Ovary (tissue), 10 donors: ENCODE measurements at places on chromosomes 2 and 18. TPM values are rescaled to one million over a fixed set of nuclear protein-coding genes. Genes with fewer than 3 reads are reported as not detected.

DNA sequence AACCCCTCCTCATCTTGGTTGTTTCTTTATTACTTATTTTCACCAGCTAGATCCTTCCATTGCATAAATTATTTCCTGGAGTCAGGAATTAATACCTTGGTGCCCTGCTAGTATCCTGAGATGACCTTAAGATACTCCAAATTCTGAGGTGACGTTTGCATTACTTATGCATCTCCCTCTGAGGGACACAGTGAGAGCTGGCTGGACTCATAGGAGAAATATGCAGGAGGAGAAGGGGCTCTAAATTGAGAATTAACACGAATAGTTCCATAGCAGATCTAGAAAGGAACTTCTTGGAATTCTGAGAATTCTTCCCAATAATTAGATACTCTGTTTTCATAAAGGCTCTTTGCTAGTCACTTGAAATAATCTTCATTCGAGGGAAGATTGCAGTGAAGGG lies 310.6 kb upstream of the ZEB2 start:
- no peaks in the 10 kb centered on the region for H3K27me3 ChIP-seq
- DNase-seq: no peak
- H3K4me1 ChIP-seq: peaks cover 2% of the 10 kb centered on the region
- H3K27ac ChIP-seq: no peak overlapping the region
- no peak overlapping the region for H3K4me3 ChIP-seq
- H3K36me3 ChIP-seq: no peaks in the 10 kb centered on the region

DNA sequence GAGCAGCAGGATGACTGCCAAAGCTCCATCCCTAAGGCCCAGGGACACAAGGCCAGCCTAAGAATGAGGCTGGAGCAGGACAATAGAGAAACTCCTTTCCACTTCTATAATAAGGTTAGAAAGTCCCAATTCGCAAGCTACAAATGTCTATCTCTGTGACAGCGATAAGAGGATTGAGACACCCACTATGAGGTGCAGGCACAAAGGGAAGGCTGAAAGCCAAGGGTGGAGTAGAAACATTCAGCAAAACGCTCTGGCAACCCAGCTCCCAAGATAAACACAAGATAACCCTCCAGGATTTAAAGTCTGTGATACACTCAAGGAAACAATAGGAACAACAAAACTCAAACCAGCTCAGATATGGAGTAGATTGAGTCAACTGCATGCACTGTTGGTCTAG lies 418.0 kb upstream of the UBE2E3 start:
- no peaks in the 10 kb centered on the region for H3K36me3 ChIP-seq
- no peaks in the 10 kb centered on the region for H3K4me1 ChIP-seq
- H3K27me3 ChIP-seq: no peaks in the 10 kb centered on the region
- no peak overlapping the region for H3K4me3 ChIP-seq

- H3K4me3 ChIP-seq: no peak overlapping the region
- no peaks in the 10 kb centered on the region for H3K27me3 ChIP-seq
- no peaks in the 10 kb centered on the region for H3K4me1 ChIP-seq
- H3K36me3 ChIP-seq: no peaks in the 10 kb centered on the region
- no peak overlapping the region for H3K27ac ChIP-seq
- no peak for DNase-seq
Observed at GRCh38 chr18:80204142-80204541, 43.2 kb downstream of the PARD6G start.

DNA sequence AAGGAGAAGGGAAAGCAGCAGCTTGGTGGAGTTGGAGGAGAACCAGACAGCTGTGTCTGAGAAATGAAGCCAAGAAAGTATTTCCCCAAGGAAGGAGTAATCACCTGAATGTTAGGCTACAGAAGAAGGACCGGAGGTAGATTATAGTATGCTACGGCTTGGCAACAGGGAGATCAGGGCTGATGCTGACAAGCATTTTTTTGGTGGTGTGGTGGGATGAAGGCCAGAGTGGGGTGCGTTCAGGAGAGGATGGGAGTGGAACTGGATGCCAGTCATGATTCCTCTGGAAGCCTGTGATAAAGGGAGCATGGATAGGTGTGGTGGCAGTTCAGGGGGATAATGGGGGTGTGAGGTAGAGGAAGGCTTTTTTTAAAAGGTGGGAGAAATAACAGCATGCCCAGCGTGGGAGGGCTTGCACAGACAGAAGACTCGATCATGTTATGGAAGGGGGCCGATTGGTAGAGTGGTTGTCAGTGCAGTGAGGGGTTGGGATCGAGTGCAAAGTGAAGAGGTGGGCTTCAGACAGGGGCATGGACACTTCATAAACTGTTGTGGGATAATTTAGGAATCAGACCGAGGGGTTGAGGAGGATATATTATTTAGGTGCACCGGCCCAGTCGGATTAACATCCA lies 5.6 kb downstream of the CEP192 start:
- no peaks in the 10 kb centered on the region for H3K36me3 ChIP-seq
- H3K27me3 ChIP-seq: no peaks in the 10 kb centered on the region
- no peak overlapping the region for H3K4me3 ChIP-seq
- H3K4me1 ChIP-seq: peaks cover 25% of the 10 kb centered on the region

DNA sequence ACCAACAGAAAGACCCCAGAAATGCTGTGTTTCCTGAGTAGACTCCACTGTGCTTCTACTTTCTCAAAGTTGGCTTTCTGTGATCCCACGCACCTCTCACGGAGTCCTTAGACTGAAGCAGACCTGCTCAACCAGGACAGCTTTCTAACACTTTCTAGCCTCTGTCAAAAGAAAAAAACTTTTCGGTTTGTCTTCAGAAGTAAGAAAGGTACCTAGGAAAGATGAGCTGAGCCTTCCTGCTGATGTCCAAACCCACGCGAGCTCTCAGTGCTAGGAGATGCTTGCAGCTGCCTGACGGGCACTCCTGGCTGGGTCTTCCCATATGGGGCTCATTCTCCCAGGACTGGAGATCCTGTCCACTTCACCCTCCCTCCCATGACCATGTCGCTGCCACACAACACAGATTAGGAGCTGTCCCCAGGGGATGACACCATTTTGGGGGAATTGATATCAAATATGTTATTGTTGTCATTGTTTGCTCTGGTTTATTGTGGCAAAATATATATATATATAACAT lies 49.2 kb upstream of the DAPL1 start:
- DNase-seq: no peak
- H3K36me3 ChIP-seq: no peaks in the 10 kb centered on the region
- peaks cover 13% of the 10 kb centered on the region for H3K4me1 ChIP-seq
- no peak overlapping the region for H3K27ac ChIP-seq
- H3K27me3 ChIP-seq: no peaks in the 10 kb centered on the region

GRCh38 chr2:217563565-217563964 lies 439.2 kb downstream of the TNS1 start:
- H3K27me3 ChIP-seq: no peaks in the 10 kb centered on the region
- no peak overlapping the region for H3K4me3 ChIP-seq
- no peak overlapping the region for H3K27ac ChIP-seq
- no peaks in the 10 kb centered on the region for H3K36me3 ChIP-seq

DNA sequence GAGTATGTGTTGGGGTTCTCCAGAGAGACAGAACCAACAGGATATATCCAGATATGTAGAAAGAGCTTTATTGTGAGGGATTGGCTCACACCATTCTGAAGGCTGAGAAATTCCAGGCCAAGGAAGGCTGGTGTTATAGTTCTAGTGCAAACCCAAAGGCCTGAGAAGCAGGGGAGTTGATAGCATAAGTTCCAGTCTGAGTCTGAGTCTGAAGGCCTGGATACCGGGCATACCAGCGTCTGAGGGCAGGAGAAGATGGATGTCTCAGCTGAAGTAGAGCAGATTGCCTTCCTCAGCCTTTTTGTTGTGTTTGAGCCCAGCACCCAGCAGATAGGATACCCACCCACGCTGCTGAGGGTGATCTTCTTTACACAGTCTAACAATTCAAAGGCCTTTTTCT lies 211.7 kb upstream of the RASGRP3 start:
- H3K27me3 ChIP-seq: no peaks in the 10 kb centered on the region
- H3K27ac ChIP-seq: no peak overlapping the region
- peaks cover 3% of the 10 kb centered on the region for H3K36me3 ChIP-seq
- no peaks in the 10 kb centered on the region for H3K4me1 ChIP-seq

SERPINB12 gene
- total RNA-seq: not detected

AGXT gene
- total RNA-seq: 0.79 TPM

DOK1 gene
- total RNA-seq: 12.9 TPM

DNAH6 gene
- 0.88 TPM for total RNA-seq

VWA3B gene
- total RNA-seq: 2.2 TPM
